ENCODE measurements at places on chromosomes 4 and X.

GRCh38 chr4:11640584-11640983 lies 211.9 kb upstream of the HS3ST1 start:
- DNase-seq = no peak

- DNase-seq = no peak
These were observed 189.2 kb downstream of the PPP3CA start for GRCh38 chr4:101158134-101158482.

DNA sequence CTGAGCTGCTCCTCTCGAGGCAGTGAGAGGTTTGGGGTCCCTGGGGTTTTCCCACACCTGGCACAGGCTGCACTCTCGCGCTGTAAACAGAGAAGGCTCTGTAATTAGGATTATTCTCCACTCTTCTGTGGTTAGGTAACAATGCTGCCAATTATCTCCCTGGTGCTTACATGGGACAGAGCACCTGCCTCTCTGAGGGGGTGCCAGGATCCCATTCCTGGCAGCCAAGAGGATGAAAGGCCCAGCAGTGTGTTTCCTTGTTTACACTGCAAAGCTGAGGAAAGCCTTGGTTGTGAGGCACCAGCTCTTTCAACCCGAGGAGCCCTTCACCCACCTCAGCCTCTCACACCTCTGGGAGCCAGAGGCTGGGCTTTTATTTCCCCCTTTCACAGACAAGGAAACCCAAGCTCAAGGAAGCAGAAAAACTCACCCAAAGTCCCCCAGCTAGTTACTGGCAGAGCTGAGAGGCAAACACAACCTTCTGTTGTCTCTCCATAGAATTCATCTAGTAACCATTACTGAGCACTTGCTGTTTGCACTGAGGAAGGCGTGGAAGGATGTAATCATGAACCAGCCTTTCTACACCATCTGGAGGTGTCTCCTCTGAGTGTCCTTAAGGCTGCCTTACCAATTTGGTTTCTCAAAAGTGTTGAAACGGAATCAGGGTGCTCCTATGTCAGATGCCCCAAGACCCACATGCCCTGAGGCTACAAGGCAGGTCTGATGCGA lies 39.7 kb upstream of the PROM1 start:
- DNase-seq = no peak

- no peak for DNase-seq
These were observed 32.8 kb downstream of the ZNF595 start for GRCh38 chr4:85951-86350.

- DNase-seq = no peak
These were observed 1079.5 kb upstream of the INTU start for GRCh38 chr4:126553248-126553647.

DNA sequence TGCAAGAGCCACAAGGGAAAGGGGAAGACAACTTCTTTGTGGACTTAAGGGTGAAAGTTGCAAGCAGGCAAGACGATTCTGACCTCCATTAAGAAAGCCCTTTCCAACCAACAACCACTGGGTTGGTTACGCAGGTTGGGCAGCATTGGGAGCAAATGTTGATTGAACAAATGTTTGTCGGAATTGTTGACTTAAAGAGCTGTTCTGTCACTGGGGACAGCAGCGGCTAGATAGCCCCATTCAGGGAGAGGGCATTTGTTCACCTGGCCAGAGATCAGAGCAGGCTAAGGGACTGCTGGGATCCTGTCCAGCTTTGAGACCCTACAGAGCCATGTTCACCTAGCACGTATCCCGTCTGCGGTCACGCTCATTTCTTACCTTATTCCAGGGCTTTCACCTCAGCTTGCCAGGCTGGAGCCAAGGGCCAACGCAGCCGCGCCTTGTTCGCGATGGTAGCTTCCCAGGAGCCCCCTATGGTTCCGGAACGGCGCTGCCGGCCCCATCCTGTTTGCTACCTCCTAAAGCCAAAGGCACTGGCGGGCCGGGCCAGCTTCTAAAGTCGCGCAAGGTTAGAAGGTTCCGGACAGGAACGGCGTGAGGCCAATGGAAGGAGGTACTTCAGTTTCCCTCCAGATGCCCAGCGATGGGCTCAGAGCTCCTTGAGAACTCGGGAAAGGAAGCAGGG lies 24.6 kb downstream of the F9 start:
- DNase-seq = no peak

DNA sequence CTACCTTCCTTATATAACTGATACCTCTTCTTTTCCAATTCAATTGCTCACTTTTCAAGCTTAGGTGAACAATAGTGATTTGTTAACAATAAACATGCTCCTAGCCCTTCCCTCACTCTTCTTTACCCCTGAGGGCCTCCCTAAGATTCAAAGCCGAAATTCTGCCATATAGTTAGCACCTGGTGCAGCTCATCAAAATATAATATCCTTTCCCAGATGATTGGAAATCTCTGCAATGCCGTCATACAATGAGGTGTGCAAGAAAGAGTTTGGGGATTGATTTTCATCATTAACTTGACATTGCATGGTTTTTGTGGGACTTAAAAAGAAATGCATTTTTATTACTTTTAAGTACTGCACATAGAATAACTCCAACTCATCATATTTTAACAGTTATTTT lies 95.3 kb downstream of the HDAC8 start:
- DNase-seq = no peak

GRCh38 chr4:38109896-38110295 lies 149.7 kb downstream of the PTTG2 start:
- no peak for DNase-seq

GRCh38 chrX:10884246-10884645 lies 226.9 kb upstream of the HCCS start:
- DNase-seq = no peak

- no peak for DNase-seq
These were observed 211.7 kb downstream of the COX18 start for GRCh38 chr4:72857787-72858186.

- no peak for DNase-seq
These were observed 31.7 kb downstream of the ZNF275 start for GRCh38 chrX:153365670-153366069.

- no peak for DNase-seq
These were observed 18.5 kb upstream of the DCAF4L1 start for GRCh38 chr4:41963105-41963504.

- DNase-seq = no peak
These were observed 77.5 kb upstream of the CASK start for GRCh38 chrX:42000836-42001235.

- DNase-seq = no peak
These were observed 8.0 kb downstream of the APLN start for GRCh38 chrX:129646566-129647417.

GRCh38 chr4:85828027-85828890 lies 353.3 kb downstream of the ARHGAP24 start:
- no peak for DNase-seq

- DNase-seq = no peak
These were observed 20.1 kb downstream of the SLITRK4 start for GRCh38 chrX:143615851-143616250.

DNA sequence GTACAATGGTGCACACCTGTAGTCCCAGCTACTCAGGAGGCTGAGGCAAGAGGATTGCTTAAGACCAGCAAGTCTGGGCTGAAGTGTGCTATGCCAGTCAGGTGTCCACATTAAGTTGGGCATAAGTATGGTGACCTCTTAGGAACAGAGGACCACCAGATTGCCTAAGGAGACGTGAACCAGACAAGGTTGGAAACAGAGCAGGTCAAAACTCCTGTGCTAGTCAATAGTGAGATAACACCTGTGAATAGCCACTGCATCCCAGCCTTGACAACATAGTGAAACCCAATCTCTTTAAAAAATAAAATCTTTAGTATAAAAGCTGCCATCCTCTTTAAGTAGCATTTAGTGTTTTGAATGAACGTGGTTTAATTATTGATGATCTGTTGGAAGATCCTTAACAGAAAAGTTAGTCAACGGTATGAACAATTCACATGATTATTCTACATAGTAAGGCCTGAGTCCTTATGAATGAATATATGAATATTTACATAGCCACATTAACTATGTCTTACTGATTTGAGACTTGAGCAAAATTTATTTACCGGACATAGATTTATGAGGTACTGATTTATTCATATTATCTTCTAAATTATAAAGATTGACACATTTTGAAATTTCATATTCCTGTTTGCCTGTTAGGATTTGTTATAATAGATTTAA lies 63.2 kb downstream of the UBE2K start:
- DNase-seq = no peak

GRCh38 chr4:119626943-119627266 lies 1.7 kb downstream of the PDE5A start:
- DNase-seq = no peak

- no peak for DNase-seq
These were observed 55.4 kb upstream of the ESX1 start for GRCh38 chrX:104310090-104310489.

DNA sequence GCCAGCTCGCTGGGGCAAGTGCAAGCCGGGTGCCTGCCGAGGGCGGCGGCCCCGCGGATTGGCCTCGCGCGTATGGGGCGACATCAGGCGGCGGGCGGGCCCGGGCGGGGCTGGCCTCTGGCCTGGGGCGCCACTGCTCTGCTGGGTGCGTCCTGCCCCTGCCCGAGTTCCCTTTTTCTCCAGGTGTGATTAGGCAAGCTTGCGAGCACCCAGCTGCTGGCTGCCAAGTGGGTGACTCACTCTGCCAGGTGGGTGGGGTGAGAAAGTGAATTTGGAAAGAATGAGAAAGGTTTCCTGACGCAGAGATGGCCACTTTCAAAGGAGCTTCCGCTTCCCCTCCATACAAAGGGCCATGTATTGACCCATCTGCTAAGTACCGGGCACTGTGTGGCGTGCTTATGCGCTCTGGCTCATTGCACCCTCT lies 32.5 kb downstream of the FGFBP1 start:
- no peak for DNase-seq

DNA sequence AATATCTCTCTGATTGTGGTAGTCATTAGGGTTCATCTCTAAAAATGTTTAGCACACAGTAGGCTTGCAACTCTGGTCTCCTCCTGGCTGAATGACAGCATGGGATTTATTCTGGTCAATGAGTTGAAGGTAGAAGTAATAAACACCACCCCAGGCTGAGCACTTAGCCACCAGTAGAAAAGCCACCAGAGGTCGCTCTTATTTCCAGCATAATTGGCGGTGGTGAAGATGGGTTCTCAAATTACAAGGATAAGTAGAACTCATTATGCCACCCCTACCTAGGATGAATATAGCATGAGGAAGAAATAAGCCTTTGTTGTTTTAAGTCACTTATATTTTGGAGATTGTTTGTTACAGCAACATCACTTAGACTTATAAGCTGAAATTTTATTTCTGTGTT lies 302.7 kb downstream of the GPM6A start:
- no peak for DNase-seq

- DNase-seq = no peak
These were observed 456.4 kb upstream of the TEX13C start for GRCh38 chrX:124863303-124863702.

GRCh38 chrX:3191201-3191600 lies 149.9 kb downstream of the ARSF start:
- DNase-seq = no peak

DNA sequence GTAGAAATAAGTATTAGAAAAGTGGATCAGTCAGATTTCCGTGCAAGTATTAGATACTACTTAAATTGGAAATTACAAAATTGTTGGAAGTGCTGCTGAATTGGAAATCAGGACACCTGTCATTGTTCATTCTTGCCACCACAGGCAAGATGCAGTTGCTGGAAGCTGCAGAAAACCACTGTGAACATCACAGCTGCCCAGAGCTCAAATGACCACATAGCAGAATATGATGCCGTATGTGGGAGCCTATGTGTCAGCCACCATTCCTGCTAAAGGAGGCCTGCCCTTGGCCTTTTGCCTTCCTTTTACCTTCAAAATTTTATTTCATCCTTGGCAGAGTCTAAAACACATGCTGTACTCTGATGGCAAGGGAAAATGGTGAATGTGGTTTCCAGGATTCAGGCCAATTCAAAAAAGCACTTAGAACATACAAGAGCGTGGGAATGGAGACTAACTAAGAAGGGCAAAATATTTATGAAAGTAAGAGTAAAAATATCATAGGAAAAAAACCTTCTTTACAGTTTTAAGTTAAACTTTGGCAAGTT lies 1005.5 kb upstream of the GRID2 start:
- no peak for DNase-seq

- no peak for DNase-seq
These were observed 59.8 kb downstream of the ARSJ start for GRCh38 chr4:113919611-113920010.

DNA sequence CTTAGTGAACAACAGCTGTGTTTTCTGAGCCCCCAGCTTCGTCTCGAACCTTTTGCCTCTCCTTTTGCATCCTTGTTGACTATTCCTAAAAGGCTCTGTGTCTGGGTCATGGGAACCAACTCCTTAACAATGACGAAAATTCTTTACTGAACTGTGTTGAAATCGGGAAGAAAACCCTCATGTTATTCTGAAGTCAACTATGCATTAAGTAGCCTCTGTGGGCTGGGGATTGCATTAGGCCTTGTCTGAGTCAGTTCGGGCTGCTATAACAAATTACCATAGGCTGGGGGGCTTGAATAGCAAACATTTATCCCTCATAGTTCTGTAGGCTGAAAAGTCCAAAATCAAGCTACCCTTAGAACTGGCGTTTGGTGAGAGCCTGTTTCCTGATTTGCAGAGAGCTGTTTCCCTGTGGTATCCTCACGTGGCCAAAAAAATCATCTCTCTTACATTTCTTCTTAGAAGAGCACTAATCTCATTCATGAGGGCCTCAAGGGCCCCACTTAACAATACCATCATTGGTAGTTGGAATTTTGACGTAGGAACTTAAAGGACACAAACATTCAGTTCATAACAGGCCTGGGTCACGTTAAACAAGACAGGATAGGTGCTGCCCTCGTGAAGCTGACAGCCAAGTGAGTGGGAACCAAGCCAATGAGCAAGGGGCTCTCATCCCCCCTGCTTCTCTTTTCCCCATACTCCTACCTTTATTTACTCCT lies 75.9 kb downstream of the CLNK start:
- no peak for DNase-seq

- no peak for DNase-seq
These were observed 693.6 kb upstream of the HS3ST1 start for GRCh38 chr4:12122316-12122715.

- no peak for DNase-seq
These were observed 165.6 kb downstream of the SLC7A11 start for GRCh38 chr4:138076561-138076960.

- no peak for DNase-seq
These were observed 27.8 kb downstream of the ATP11C start for GRCh38 chrX:139905051-139905450.

DNA sequence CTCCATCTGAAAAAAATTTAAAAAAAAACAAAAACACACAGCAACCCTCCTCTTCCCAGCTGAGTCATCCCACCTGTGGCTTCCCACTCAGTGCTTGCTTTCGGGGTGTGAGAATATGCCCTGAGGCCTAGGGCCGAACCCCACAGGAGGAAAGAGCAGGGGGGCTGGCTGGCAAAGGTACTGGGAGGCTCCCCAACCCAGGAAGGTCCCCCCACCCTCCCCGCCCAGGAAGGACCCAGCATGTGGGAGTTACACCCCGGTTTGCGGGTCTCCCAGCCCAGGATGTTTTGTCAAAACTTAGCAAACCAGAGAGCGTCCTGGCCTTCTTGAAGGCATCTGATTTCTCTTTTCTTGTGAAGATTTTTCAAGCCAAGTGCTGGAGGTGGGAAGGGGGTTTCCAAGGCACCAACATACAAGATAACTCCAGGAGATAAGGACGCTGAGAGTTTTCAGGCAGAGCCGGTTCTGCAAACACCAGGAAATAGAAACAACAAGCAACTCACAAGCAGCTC lies 25.7 kb upstream of the CSF2RA start:
- no peak for DNase-seq

GRCh38 chrX:69066021-69066757 lies 99.1 kb downstream of the PJA1 start:
- DNase-seq = no peak

Data from activated naive CD4-positive, alpha-beta T cell (primary cell).